ENCODE measurements at places on chromosomes 7 and 10.

DNA sequence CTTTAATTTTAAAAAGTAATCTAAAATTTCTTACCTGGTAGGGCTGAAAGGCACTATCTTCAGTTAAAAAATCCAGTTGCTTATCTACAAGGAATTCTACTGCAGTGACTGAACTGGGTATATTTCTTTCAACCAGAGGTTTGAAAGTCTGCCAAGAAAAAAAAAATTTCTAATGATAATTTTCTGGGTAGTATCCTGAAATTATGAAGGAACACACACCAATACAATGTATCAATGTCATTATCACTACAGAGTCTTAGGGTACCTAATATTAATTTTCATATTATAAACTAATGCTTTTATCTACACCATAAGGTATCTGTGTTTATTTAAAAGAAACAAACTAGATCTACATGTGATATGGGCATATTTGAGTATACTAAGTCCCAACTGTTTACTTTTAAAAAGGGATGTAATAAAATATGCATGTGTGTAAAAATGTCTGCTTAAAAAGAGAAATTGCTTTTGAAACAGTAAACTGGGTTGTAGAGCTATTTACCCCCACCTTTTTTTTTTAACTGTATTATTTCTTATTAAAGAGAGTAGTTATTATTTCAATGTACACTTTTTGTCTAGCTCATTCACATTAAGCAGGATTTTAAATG is 131.6 kb downstream of the NRBF2 start:
- DNase-seq: no peak

DNA sequence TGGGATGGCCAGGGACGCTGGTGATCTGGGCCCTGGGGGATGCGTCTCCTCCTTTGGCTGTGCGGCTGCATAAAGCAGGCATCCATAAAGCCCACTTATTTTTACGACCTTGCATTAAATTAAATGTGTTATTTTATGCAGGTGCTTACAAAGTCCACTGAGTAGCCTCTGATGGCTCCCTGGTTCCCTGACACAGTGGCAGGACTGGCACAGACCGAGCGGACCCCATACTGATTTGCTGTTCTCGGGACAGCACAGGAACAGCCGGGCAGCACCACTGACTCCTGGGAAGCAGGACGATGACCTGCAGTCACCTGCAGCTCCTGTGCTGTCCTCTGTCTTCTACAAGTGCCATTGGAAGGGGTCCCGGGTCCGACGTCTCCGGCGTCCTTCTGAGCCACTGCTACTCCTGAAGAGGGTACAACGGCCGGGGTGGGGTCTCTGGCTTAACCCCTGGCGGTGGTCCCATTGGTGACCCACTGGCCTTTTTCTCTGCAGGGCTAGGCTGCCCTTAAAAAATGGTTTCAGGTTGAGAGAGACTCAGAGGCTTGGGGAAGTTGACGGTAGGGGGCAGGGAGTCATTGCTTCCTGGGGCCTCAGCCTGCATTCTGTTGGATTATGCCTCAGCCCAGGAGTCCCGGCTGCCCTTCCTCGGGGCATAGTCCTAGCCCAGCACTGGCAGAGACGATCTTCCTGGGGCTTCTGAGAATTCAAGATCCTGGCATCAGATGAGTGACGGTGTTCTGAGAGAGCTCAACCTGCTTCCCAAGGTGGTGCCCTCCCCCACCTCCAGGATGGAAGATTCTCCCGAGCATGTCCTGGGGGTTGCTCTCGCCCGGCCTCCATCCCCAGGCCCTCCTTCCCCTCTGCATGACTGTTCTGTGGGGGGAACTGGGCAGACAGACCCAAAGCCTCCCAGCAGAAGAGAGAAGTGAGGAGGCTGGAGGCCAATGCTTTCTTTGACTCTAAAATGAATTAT is 330.1 kb downstream of the ADARB2 start:
- no peak for DNase-seq

- DNase-seq: no peak
These were observed 64.4 kb downstream of the LHPP start for GRCh38 chr10:124525751-124526600.

DNA sequence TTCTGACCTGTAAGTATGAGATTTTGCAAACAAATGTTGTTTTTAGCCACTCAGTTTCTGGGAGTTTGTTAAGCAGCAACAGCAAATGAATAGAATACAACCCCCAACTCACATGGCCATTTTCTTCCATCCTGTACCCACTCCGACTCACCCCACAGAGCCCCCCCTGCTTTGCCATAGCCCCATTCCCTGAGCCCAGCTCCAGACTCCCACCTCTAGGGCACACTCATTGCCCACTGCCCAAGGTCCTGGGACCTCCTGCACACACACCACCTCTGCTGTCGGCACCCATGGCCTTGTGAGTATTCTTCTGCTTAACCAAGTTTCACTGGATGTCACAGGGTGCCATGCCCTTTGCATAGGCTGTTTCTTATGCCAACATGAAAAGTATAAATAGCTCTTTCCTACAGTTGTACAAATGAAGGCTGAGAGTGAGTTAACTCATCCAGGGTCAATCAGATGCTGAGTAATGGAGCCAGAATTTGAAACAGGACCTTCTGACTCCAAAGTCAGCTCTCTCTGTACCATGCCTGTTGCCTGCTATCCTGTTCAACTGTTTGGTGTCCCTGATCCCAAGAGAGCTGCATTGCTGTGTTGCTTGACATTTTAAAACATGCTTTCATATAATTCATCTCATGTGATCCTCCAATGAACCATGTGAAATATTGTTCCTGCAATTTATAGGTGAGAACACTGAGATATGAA is 367.8 kb upstream of the ZMIZ1 start:
- DNase-seq: no peak

Measured in NCI-H1092 (cell line).